Activated naive CD8-positive, alpha-beta T cell treated with anti-CD3 and anti-CD28 coated beads, Interleukin-2, amount 50 U/mL, for 16 hours (primary cell): ENCODE measurements at places on chromosomes 7 and 10.

- DNase-seq, result no peak
Observed at GRCh38 chr10:70462349-70462984, 16.1 kb upstream of the PALD1 start.

- DNase-seq, result no peak
Observed at GRCh38 chr7:32357535-32358277, 132.5 kb downstream of the LSM5 start.

- no peak for DNase-seq
Observed at GRCh38 chr7:112603673-112604072, 122.9 kb downstream of the LSMEM1 start.

DNA sequence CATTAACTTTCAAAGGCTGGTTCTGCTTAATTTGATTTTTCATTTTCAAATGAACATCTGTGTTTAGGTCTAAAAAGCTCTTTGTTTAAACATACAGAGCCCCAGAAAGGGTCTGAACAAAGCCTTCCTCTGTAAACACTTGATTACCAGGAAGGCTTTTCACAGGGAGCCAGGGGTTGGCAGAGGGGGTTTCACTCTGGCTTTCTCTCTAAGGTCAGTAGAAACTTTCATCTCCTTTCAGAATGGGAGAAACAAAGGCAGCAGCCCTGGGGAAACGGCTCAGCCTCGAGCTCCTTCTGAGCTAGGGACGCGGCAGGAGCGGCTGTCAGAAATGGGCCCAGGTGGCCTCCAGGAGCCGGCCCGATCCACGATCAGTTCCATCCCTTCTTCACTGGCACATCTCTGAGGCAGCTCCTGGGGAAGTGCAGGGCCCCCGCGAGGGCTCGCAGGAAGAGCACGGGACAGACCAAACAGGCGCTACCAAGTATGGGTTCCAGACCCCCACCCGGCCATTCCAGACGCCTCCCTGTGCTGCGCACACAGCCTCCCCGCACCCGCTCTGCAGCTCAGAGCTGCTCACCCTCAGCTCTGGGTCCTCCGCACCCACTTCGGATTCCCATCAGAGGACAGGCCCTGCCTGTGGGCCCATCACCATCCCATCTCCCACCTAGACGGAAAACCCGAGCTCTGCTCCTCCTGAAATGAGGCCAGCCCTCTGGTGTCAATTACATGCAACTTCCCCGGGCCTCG lies 124.1 kb downstream of the MAD1L1 start:
- no peak for DNase-seq
